Hair follicular keratinocyte (primary cell): ENCODE measurements at places on chromosomes 11 and 22. TPM values are rescaled to one million over a fixed set of nuclear protein-coding genes. Genes with fewer than 3 reads are reported as not detected.

The OVOL1 gene
- total RNA-seq: 0.91 and 3.8 TPM in 2 replicates

The CDON gene
- 1.1 and 1.7 TPM in 2 replicates for total RNA-seq

The HTR3A gene
- not detected in 2 replicates for total RNA-seq

The ELMOD1 gene
- total RNA-seq: not detected in 2 replicates

The GAB4 gene
- total RNA-seq: not detected in 2 replicates
